Activated T-cell treated with anti-CD3 and anti-CD28 coated beads for 4 hours (primary cell): ENCODE measurements at places on chromosomes 16 and 17.

GRCh38 chr16:16857012-16857411 lies 478.1 kb downstream of the NPIPA7 start:
- DNase-seq = no peak

DNA sequence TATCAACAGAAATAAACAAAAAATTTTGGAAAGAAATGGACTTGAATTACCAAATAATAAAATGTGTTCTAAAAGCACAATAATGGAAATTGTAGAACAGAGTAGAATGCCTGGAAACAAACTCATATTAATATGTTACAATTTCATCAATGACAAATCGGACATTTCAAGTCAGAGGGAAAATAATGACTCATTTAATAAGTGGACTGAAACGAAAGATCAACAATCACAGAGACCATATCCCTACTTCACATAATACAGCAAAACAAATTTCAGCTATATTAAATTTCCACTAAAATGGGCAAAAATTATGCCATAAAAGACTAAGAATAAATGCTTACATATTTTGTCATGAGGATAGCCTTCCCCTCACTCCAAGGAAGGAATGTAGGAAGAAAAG lies 25.7 kb downstream of the CDYL2 start:
- no peak for DNase-seq

- no peak for DNase-seq
These were observed 23.6 kb downstream of the USP6 start for GRCh38 chr17:5139458-5139732.

- no peak for DNase-seq
These were observed 33.4 kb upstream of the SLC38A10 start for GRCh38 chr17:81328489-81328888.

DNA sequence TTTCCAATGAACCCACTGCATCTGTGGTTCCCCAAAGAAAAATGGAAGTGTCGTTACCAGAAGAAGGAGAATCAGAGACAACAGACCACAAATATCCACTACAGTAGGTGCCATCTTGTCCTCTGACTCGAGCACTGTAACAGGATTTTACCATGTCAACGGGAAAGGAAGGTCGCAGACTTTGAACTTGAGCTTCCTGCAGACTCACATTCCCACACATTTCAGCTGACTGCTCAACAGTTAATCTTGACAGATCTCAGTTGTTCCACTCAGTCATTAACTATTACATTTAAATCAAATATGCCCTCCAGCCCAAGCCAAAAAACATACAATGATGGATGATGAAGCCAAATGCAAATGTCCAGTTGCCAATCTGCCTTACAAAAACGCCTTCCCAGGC lies 37.0 kb downstream of the GAS7 start:
- DNase-seq = no peak

DNA sequence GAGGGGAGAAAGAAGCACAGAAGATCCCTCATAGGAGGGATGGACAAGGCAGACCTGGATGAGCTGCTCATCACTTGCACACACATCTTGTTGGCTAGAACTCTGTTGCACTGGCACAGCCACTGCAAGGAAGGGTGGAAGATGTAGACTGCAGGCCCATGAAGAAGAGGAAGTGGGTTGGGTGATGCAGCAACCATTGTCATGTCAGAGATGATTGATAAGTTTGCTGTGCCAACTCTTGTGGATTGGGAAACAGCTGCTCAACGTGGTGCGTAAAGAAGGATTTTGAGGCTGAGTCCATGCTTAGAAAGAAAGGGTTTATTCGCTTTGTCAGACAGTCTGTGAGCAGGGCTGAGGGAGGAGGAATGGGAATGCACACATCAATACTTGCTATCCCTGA lies 161.4 kb upstream of the MPHOSPH6 start:
- no peak for DNase-seq

DNA sequence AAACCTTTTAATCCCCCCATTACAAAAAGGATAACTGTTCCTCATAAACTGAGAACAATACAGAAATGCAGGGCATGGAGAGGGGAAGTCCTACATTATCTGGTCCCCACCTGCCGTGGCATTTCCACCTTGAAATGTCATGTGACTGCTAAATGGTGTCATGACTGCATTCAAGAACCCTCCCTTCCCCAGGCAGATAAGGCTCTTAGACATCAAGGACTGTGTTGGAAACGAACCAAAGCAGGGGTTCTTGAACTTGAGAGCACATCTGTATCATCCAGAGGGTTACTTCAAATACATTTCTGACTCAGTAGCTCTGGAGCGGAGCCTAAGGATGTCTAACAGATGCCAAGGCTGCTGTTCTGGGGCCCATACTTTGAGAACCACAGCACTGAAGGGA lies 18.4 kb downstream of the CMTM3 start:
- DNase-seq = no peak

GRCh38 chr16:81185416-81185815 lies 53.1 kb upstream of the BCO1 start:
- no peak for DNase-seq

- no peak for DNase-seq
These were observed 53.1 kb upstream of the MARCHF10 start for GRCh38 chr17:62860962-62861873.

DNA sequence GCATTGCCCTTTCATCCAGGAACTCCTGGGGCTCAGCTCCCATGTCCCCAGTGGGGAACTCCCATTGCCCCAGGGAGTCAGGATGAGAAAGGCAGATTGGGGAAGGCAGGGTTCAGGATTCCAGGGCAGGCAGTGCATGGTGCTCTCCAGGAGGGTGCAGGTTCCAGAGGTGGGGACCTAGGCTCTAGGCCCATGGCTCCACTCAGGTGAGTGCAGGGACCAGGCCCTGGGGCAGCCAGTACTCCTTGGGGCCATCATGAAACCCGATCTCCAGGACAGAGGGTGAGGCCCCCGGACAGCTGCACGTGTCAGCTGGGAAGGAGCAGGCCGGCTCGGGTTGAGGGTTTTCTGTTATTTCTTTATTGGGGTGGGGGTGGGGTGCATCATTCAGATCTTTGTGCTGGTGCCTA lies 1.3 kb upstream of the MTSS2 start:
- no peak for DNase-seq

- peak; percentile 68 for DNase-seq
These were observed 6.8 kb upstream of the CA4 start for GRCh38 chr17:60142872-60143499.

- DNase-seq = no peak
These were observed 106.3 kb downstream of the HS3ST3A1 start for GRCh38 chr17:13495423-13495822.

DNA sequence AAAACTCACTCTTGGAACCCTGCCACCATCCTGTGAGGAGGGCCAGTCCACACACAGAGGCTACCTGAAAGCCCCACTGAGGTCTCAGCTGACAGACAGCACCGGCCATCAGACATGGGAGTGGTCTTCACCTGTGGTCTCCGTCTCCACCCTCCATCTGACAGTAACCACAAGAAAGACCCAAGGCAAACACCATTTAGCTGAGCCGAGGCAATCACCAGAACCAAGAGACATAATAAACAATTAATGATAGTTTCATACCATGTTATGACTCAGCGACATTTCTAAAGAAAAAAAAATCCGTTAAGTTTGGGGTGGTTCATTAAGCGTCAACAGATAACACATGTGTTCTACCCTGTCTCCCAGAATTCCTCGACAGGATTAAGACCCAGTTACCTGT lies 6.1 kb upstream of the EVPLL start:
- no peak for DNase-seq

GRCh38 chr17:8994319-8994718 lies 27.0 kb upstream of the NTN1 start:
- DNase-seq = peak; percentile 51

DNA sequence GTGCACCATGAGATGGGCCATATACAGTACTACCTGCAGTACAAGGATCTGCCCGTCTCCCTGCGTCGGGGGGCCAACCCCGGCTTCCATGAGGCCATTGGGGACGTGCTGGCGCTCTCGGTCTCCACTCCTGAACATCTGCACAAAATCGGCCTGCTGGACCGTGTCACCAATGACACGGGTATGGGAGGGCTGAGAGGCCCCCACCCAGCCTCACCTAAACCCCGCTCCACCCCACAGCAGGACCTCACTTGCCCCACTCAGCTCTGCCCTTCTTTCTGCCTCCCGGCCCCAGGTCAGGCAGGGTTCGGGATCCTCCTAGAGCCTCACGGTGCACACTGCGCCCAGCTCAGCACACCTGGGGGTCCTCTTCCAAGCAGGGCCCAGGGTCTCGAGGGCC lies 5.6 kb downstream of the ACE start:
- no peak for DNase-seq

DNA sequence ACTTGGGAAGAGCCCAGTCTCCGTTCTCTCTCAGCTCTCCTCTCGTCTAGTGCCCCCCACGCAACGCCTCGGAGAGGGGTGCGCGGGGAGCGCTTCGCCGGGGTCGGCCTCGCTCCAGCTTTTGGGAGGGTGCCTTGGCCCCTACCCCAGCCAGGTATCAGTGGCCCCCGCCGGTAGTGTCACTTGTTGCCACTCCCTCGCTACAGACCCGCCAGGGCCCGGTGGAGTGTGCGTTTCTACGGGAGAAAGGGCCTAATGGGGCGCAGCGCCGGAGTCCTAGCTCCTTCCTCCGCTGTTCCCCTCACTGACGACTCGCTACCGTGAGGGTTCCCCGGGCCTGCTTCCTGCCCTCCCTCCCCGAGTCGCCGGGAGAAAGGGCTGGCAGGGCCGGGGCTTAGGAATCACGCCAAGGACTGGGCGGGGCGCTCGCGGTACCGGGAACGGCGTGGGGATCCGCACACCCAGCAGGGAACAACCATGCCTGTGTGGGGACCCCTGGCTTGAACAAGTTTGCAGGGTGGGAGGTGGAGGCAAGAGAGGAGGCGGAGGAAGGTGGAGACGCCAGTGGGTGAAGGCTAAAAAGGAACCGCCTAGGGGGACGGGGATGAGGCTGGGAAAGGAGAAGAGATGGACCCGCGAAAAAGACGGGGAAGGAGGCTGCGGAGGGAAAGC lies 997 bp upstream of the CDH11 start:
- no peak for DNase-seq

DNA sequence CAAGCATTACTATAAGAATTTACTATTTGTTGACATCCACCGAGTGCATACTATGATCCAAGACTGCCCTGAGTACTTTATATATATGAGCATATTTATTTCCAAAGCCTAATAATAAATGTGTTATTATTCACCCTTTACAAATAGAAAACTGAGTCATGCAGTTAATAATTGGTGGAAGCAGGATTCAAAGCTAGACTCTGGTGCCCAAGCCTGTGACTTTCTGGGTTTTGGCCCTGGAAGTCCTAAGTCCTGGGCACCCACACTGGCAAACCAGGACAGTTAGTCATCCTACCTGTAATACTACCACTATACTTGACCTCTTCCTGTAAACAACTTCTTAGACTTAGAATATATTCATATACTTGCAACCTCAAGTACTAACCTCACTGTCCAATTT lies 257.4 kb upstream of the IRX5 start:
- DNase-seq = no peak

DNA sequence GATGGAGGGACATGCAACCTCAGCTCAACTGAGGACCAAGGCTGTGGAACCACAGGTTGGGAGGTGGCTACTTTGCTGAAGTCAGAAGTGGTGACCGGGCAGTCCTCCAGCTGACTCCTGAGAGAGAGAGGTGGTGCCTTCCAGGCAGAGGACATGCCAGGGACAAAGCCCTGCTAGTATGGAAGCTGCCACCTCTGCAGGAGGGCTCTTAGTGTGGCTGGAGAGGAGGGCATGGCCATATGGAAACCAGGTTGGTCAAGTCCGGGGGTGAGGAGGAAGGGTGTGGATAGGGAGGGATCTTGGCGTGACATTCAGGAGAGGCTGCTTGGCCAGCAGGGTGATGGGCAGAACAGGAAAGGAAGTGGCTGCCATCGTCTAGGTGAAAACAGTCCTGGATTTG lies 5.7 kb downstream of the C16orf86 start:
- no peak for DNase-seq

DNA sequence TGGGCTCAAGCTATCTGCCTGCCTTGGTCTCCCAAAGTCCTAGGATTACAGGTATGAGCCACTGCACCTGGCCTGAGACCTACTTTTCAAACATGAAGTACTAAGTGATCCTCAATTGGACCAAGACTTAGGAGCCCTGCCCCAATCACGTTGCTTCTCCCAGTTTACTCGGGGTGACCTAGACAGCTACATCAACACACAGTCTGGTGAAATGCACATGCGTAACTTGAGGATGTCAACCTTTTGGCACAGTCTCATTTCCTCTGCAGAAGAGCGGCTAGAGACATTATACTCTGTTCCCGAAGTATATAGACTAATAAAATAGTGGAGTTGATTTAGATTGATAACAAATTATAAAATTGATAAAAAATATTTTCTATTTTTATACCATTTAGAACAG lies 17.1 kb downstream of the FTO start:
- no peak for DNase-seq

- DNase-seq = no peak
These were observed 23.0 kb downstream of the CDH13 start for GRCh38 chr16:82649766-82650165.

DNA sequence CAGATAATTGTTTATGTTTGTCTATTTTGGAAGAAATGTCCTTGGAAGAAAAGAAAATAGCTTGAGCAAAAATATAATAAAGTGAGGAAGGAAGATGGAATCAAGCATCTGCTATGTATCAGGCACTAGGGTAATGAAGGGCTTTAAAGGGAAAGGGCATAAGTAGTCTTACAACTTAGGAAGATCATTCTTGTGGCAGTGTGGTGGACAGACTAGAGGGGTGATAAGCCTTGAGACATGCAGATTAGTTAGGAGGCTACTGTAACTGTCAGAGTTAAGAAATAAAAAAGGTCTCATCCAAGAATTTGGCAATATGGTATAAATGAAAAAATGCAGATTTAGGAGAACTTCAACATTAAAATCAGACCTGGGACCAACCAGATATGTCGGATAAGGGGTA lies 14.9 kb downstream of the FAM222B start:
- no peak for DNase-seq

DNA sequence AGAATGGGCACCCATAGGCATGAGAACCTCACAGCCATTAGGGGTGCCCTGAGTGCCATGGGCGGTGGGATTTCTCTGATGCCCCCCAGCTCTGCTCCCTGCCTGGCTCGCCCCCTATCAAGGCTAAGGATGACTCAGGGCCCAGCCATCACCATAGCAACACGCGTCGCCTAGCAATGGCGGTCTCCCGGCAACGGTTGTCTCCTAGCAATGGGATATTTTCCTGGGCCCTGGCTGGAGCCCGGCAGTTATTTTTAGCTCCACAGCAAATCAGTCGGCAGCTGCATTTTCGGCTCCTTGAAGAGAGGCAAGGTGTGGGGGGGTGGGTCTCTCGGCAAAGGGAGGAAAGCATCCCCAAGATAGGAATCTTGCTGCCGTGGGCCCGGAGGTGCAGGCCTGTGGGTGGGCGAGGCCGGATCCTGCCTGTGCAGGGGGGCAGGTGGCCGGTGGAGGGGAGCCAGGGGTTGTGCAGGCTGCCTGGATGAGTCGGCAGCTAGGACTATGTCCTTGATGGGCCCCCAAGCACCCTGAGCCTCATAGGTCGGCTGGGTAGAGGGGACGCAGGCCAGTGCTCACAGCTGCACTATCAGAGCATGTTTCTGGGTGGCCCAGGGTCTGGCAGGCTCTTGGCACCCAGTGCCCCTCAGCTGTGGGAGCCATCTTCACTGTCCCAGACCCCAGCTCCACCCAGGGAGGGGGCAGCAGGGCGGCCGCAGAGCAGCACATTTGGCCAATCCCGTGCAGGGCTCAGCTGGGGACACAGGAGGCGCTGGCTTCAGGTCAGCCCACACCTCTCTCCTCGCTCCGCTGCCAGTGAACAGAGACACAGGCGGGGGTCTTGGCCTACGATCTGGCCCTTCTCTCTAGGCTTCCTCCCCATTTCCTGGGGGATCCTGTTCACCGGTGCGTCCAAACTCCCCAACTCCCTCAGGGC lies 4.2 kb upstream of the FBXL16 start:
- DNase-seq = no peak
